CD4-positive, alpha-beta T cell treated with Interleukin-6 for 4 hours (primary cell): ENCODE measurements at places on chromosomes 2 and 18.

GRCh38 chr2:64796926-64797325, 143.2 kb upstream of the SERTAD2 start:
- no peak for DNase-seq

GRCh38 chr2:163713534-163714311, 22.1 kb downstream of the FIGN start:
- DNase-seq: no peak

DNA sequence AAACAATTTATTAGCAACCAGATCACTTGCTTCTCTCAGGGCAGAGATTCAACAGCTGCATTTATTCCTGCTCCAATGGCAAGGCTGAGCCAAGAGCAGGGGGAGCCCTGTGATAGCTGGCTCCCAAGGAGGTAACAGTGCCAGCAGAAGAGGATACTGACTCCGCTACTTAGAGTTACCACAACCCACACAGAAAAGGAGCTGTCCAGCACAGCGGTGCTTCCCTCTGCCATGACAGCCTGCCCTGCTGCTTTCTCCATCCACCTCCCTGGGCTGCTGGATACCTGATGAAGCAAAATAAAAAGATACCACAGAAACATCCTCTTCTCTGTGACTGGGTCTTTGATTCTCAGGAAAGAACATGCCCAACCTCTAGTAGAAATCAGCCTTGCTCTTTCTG, 467.2 kb downstream of the LRRTM4 start:
- DNase-seq: no peak

DNA sequence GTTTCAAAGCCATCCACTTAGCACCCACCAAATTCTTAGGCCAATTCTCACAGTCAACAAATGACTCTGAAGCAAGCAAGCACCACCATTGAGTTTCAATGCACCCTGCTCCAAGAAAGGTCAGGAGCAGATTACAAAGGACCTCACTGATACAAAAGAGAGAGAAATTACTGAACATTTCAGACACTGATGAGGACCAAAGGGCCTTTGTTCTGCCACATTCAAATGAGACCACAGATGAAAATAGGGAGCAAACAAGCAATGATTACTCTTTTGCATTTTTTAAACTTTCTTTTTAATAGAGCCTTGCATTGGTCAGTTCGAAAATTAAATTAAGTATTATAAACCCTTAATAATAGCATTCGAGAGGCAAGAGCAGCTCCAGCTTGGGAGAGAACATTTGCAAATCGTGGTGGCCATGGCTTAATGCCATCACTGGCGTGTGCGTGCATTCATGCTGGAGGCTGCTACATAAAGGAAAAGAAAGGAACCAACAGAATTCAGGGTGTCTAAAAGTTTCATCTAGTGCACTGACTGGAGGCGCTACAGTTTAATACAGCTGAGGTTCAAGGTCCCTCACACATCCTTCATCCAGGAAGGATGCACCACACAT, 87.5 kb downstream of the KLF7 start:
- no peak for DNase-seq

DNA sequence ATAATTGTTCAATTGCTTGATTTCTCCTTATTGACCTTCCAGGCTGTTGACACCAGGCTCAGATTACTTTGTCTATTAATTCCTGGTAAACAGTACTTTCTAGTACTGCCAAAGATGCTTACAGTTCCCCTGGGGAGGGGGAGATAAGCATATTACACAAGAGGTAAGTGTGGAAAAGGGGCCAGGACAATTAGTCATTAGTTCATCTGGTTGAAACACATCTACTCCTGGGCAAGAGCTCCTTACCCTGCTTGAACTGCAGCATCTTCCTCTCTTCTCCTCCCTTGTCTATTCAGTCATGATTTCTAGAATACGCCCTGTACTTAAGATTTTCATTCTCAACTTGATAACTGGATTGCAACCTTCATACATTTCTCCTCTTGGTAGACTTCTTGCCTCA, 10.4 kb upstream of the SPATS2L start:
- no peak for DNase-seq

- no peak for DNase-seq
Measured at GRCh38 chr2:240510513-240511210, 47.1 kb downstream of the ANKMY1 start.

DNA sequence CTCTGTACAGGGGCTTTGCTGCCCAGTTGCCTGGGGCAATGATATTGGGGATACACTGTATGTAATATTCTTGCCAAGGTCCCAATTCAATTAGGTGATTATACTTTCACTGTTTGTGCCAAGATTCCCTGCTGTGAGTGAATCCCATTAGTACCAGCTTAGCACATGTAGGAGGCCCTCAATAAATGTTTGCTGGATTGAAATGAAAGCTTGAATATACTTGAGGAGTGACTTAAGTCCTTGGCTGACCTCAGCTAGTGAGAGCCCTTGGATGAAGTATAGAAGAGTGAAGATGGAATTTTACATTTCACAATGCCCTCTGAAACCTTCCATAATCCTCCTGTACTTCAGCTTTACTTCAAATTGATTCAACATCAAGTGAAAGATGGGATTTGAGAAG, 102.9 kb downstream of the GATA6 start:
- no peak for DNase-seq

- no peak for DNase-seq
Measured at GRCh38 chr2:237140689-237141285, 55.1 kb downstream of the COPS8 start.

DNA sequence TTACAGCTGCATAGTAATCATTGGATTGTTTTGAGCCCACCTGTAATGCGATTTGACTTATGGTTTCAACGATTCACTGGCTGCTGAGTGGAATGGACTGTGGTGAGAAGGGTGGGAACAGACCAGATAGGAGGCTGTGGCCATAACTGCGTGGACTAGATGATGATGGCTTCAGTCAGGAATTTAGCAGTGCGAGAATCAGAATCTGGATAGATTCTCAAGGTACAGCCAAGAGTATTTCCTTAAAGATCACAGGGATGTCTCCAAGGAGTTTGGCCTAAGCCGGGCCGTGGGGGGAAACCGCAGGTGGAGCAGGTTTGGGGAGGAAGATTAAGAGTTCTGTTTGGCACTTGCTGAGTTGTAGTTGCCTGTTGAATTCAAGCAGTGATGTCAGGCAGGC, 44.0 kb upstream of the CHMP1B start:
- no peak for DNase-seq

DNA sequence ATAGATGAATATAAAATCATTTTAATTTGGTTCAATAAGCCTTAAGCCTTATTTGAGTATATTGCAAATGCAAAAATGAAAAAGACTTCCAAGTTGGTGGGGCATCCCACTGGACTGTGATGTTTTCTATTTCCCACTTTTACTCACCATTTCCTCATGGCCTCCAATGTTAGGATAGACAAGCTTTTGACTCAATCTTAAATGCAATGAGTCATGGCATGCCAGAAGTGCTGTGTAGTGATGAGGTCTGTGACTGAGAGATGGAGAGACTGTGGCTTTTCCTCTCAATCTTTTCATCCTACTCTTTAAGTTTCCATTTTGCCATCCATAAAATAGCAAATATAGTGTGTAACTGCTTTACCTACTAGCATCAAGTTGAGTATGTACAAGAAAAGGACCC, 1401.2 kb upstream of the CELF4 start:
- no peak for DNase-seq

DNA sequence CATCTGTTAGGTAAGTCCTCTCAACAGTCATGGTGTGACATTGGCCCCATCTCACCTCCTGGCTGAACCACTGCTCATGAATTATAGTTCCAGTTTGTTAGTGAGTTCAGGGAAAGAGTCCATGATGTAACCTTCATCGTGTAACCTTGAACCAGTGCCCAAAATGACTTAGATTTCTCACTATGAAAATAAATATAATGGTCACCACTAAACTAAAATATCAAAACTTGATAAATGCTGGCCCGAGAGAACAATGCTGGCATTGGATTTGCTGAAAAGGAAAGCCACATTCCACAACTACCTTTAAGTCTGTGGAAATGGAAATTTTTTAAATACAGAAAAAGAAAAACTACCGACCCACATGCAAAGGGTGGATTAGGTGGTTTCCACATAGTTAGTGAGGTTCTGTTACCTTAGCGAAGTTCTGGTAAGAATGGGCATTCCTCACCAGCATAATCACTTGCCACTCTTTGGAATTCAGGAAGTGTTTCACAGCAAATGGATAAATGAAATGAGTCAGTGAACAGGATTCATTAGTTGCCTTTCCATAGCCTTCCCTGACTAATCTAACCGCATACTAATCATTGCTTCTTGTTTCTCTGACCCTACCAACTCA, 133.9 kb upstream of the CTAGE1 start:
- no peak for DNase-seq

DNA sequence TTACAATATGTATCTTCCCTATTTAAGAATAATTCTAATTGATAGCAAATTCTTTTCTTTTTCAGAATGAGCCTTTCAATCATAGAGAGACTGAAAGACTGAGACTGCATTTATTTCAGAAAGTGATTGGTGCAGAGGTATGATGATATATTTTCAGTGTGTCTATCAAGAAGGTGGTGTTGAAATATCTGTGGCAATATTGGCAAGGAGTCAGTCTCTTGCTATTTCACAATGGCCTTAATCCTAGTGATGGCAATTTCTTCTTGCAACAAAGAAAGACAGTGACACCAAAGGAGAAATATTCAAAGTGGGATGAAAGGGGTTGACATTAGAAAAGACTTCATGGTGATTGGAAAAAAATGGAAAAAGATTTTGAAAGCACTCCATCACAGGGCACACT, 21.7 kb upstream of the ZBTB14 start:
- DNase-seq: no peak

DNA sequence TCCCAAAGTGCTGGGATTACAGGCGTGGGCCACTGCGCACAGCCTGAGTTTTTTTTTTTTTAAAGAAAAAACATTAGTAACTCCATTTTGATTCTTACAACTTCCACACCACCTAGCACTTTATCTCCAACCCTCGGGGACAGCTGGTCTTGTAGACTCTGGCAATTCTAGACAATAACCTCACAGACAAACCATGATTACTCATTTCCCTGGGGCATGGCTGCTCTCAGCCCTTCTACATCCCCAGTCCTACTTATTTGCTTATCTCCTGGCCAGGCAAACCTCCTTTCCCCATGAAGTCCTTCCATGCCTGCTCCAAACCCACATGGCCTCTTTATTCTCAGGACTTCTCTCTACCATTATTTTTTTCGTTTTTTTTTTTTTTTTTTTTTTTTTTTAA, 91.1 kb downstream of the ACTR3 start:
- no peak for DNase-seq

GRCh38 chr2:208827549-208828221, 421.1 kb downstream of the PTH2R start:
- DNase-seq: no peak

DNA sequence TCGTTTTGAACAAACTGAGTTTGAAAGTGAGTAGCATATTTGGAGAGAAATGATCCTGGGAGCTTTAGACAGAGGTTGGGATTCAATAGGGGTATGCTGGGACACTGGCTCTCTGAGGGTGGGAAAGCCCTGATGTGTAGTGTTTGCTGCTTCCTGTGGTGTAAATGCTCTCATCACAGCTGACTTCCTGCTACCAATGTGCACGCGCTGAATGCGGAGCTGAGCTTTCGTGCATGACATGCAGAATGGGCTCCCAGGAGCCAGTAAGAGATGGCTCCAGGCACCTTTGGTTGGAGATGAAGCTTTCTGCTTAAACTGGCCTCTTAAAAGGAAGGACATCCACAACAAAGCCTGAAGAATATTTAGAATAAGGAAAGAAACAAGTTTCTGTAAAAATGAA, 224.1 kb upstream of the CCDC150 start:
- peak; percentile 28 for DNase-seq

DNA sequence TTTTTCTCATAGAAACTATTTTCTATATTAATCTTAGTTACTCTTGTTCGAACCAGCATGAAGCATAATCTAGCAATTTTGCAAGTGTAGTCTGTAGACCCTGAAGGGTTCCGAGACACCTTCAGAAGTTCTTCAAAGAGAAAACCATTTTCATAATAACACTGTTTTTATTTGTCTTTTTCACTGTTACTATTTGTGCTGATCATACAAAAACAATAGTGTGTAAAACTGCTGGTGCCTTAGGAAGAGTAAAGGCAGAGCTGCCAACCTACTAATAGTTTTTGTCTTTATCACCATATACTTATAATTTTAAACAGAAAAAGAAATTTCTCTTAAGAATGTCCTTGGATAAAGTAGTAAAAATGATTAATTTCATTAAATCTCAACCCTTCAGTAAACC, 218.9 kb downstream of the ZNF385B start:
- no peak for DNase-seq

DNA sequence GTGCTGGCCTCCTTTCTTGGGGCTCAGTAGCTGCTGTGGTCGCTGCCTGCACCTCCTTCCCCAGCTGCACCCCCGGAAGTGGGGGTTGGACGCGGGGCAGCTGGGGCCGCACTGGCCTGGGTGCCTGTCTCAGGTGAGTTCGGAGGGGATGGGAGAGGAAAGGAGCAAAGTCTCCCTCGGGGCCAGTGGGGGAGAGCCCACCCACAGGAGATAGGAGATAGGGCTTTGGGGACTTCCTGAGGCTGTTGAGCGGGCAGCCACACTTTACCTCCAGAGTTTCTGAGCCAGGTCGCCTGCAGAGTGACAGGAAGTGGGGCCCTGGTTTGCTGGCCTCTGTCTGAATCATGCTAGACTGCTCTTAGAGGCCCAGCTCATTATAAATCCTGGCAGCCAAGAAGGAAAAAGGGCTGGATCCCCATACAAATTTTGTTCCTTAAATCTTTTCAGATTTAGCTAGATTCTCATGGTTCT, 8.1 kb downstream of the MBP start:
- peak; percentile 66 for DNase-seq

GRCh38 chr18:48441405-48441881, 32.3 kb upstream of the ZBTB7C start:
- DNase-seq: no peak

GRCh38 chr2:83850071-83850725, 608.9 kb downstream of the SUCLG1 start:
- no peak for DNase-seq

- no peak for DNase-seq
Measured at GRCh38 chr2:4139316-4139715, 435.9 kb downstream of the DCDC2C start.

- DNase-seq: no peak
Measured at GRCh38 chr2:138626148-138626547, 124.6 kb downstream of the SPOPL start.

GRCh38 chr18:49651033-49651432, 89.2 kb downstream of the LIPG start:
- no peak for DNase-seq

DNA sequence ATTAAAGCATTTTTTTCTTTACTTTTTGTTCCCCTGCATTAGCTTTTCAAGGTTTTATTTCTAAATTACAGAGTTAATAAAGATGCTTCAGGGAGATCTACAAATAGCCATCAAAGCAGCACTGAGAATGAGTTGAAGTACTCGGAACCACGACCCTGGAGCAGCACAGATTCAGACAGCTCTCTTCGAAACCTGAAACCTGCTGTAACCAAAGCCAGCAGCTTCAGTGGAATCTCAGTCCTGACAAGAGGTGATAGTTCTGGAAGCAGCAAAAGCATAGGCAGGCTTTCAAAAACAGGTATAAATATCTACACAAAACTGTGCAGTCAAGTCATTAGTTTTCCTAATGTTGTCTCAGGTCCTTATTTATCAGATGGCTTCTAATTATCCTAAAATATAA, 102.8 kb upstream of the UBXN4 start:
- no peak for DNase-seq
